ENCODE measurements at places on chromosomes 7 and 10.
A peak's percentile ranks its signal among the peaks of the same experiment; 100 is the strongest.

GRCh38 chr10:69501657-69502056, 50.4 kb downstream of the TSPAN15 start:
- no peak for DNase-seq

- DNase-seq: no peak
Measured at GRCh38 chr7:138879356-138879755, 81.4 kb upstream of the ATP6V0A4 start.

DNA sequence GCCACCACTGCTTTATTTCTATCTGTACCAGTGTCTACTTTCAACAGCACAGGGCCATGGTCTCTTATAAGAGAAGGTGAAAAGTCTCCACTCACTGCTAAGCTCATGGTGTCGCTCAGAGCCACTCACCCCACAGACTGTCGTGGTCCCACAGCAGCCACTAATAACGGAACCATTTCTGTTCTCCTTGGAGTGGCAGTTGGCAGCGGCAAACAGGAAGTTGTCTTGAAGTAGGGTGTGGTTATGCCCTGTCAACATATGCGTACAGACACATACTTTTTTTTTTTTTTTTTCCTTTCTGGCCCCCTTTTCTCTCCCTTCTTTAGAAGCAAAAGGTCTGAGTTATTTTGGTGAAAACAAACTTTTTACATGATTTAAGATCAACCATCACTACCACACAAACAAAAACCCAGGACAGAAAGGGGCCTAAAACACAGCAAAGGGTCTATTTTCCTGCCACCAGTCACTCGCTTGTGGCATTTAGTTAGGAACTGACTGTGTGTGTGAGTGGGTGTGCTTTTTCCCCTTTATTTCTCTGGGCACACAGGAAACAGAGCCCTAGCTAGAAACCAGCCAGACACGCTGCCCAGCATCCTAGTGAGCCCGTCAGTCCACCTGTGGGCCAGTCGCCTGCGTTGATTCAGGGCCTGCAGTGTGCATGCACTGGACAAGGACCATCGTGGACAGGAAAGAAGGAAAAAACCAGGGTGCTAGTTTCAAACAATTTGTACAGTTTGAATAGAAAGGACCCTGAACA, 96.7 kb upstream of the EFCAB10 start:
- DNase-seq: no peak

- DNase-seq: no peak
Measured at GRCh38 chr7:4740796-4741195, 34.6 kb upstream of the AP5Z1 start.

DNA sequence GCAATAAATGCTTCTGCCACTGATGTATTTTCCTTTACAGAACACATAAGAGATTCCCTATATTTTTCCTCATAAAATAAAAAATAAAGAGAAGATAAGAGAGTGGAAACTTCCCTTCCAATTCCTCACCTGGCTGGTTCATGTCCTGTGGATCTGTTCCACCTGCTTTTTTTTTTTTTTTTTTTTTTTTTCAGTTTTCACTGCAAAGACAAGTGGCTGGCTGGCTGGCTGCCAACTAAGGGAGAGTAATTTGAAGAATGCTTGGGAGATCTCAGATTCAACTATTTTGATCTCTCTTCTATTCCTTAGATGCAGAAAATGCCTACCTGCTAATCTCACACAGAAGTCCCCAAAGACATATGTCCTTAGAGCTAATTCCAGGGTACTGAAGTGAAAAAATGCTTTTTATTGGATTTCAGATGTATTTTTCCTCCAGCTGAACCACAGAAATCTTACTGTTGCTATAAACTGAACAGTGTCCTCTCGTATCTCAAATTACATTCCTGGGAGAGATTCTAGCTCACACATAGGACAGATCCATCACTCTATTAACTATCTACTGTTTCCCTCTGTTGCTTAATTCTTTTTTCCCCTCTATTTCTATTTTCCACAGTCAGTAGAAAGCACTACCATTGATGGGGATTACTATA, 120.8 kb downstream of the NRCAM start:
- DNase-seq: no peak

GRCh38 chr7:96647733-96648132, 61.9 kb downstream of the SEM1 start:
- DNase-seq: no peak

DNA sequence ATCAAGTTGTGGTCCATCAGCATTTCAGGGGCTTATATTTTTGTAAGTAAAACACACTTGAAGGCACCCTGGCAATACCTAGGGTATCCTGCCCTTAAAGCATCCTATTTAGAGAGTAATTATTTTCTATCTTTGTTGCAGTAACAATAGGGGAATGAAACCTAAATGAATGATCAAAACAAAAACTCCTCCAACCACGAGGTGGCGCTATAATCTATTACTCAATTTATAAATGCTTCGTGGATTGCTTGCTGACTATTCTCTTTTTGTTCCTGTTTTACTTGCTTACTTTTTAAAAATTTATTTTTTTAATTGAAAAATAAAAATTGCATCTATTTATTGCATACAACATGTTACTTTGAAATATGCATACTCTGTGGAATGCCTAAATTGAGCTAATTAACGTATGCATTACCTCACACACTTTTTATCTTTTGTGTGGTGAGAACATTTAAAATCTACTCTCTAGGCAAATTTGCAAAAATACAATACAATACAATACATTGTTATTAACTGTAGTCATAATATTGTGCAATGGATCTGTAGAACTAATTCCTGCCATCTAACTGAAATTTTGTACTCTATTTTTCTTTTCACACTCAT, 147.7 kb upstream of the BMPER start:
- DNase-seq: no peak

DNA sequence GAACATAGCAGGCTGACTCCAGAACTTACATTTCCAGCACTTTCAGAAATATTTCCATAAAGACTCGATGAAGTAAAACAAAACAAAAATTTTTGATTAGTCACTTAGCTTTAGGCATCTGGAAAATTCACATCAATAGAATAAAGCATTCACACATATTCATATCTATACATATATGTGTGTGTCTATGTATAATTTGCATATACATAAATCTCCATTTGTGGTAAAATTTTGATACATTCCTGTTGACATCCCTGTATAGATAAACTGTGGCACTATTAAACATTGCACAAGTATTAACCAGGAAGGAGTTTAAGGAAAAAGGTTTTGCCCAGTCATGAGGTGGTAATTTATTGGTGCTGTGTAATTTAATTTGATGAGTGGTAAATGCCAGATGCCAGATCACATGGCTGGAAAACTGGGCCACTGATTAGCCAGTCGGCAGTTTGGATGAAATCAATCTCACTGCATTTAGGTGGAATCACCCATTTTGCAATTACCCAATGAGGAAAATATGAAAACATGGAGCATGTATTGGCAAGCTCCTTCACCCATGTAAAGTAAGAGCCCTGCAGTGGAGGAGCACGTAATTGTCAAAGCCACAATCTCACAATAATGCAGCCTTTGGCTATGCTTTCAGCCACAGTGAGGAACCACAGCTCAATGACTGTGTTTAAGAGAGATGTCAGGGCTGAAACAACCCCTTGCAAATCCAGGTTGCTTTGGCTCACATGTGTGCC, 294.6 kb downstream of the RNLS start:
- DNase-seq: no peak

GRCh38 chr7:36563706-36564327, 160.5 kb downstream of the AOAH start:
- DNase-seq: no peak

DNA sequence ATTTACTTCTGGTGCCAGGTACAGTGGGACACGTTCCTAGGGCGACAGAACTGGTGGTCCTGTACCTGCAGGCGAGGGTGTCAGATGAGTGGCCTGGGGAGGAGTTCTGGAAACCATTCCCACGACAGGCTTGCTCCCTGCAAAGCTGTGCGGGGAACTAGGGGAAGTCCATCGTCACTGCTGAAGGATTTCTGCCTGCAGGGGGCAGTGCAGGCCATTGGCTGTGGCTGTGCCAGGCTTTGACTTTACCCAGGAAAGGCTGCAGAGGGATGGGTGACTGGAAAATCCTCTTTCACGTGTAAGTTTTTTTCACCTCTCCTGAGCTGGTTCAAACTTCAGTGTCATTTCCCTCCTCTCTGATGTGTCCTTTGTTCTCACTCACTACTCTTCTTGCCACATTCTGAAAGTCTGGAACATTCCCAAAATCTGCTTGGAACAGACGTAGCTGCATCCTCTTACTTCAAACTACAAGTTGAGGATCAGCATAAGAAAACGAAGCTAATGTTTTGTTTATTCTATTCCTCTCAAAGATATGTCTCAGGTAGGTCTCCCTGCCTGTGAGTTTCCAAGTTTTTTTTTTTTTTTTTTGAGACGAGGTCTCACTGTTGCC, 126.5 kb downstream of the SH2D4B start:
- DNase-seq: no peak

DNA sequence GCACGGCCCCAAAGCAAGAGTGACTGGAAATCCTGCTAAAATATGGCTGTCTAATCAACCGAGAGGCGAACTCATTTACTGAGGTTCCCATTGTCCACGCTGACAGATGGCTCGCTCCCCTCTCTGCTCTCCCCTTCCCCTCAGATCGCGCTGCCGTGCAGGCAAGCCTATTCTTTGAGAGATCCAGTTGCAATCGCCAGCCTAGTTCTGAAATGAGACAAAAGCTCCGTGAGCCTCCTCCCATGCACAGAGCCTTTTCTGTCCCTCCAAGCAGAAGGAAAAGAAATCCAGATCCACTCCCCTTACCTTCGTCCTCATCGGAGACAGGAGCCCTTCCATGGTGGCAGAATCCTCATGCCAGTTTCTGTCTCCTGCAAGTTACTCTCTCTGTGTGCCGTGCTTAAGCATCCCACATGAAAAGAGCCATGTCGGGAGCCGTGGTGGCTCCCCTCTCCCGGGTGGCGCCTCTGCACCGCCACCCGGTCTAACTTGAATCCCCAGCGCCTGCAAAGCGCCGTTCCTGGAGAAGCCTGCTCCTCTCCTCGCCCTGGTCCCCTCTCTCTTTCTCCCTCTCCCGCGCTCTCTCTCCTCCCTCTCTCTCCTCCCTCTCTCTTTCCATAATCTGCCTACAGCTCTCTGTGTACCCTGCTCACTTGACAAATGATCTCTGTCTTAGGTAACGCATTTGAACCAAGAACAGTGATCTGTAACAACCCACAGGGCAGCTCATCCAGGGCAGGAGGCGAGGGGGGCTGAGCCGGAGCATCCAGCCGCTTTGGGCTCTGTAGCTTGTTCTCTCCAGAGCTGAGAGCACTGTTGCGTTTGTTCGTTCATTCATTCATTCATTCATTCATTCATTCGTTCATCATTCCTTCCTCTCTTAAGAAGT, 156.8 kb downstream of the FRMD4A start:
- DNase-seq: no peak

GRCh38 chr7:19403691-19404090, 258.5 kb upstream of the FERD3L start:
- DNase-seq: no peak

DNA sequence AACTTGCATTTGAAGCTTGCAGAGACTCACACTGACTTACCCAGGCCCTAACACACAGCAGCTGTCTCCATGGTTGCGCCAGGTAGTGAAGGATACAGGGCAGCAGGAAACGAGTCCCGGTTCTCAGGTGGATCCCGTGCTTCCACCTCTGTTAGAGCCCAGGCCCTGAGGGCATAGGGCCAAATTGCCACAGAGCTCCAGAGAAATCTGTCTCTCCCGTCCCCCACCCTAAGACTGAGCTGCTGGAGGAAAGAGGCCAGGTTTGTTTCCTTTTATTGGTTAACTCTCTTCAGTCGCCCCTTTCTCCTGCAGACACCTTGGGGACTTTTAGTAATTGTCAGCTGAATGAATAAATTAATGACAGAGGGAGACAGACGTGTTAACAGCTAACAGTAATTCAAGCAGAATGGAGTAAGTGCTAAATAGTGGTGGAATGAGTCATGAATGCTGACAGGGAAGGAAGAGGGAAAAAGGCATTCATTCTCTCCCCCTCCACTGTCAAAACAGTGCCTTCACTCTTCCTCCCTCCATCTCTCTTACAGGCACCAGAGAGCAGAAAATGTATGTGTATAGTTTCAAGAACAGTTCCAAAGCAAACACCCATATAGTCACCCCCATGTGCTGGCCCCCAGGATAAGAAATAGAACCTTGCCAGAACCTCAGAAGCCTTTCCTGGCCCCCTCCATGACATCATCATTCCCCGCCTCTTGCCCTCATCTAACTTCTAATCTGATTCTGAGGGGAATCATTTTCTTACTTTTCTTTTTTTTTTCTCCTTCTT, 16.8 kb upstream of the DLG5 start:
- no peak for DNase-seq

DNA sequence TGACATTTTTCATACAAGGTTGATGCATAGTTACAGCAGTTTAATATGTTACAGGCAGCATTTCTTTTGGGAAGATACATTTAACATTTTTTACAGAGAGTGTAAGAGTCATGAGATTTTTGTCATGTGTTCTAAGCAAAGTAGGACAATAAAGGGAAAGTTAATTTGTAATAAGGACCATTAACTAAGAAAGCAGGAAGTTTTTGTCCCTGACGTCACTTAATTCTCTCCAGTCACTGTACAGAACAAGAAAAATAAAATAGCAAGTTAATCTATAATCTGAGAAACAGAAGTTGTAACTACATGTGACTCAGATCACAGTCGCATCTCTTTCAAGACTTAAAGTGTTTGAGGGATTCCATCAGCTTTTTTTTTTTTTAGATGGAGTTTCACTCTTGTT, 49.5 kb upstream of the CAPZA2 start:
- no peak for DNase-seq

DNA sequence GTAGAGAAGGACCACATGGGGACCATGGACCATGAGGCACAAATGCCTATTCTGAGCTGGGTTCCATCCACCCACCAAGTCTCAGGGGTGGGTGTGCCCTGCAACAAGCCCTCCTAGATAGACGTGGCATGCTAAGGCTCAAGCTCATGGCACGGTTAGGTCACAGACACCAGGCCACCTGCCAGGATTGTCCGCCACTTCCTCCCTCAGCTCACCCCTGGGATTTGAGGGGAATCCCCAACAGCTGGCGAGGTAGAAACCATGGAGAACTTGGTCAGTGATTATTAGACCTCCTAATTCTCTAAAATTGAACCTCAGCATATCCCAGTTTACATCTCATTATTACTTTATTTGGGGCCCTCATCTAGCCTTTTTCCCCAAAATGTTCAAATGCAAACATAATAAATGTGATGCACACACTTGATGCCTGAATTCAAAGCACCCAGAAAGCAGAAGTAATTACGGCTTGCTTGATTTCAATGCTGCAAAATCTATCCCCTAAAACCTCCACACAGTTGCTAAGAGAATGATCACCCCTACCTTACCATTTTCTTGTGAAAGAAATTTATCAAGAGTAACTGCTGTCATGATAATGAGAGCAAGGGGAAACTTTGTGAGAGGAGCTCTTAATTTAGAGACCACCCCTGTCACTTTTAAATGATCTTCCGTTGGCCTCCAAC, 366.6 kb upstream of the PFKP start:
- no peak for DNase-seq

GRCh38 chr7:100053215-100053614, 3.6 kb downstream of the ZSCAN21 start:
- DNase-seq: peak; percentile 70

- no peak for DNase-seq
Measured at GRCh38 chr10:43315535-43316207, 48.8 kb upstream of the RASGEF1A start.

GRCh38 chr10:43340619-43341018, 30.8 kb upstream of the FXYD4 start:
- DNase-seq: no peak

GRCh38 chr10:23197416-23197861, 5.3 kb downstream of the PTF1A start:
- DNase-seq: peak; percentile 71
